Muscle of arm (tissue), 14 donors: ENCODE measurements at places on chromosomes 2 and 18.

- no peak for DNase-seq
Observed at GRCh38 chr2:173914055-173914927, 50.9 kb downstream of the SP3 start.

DNA sequence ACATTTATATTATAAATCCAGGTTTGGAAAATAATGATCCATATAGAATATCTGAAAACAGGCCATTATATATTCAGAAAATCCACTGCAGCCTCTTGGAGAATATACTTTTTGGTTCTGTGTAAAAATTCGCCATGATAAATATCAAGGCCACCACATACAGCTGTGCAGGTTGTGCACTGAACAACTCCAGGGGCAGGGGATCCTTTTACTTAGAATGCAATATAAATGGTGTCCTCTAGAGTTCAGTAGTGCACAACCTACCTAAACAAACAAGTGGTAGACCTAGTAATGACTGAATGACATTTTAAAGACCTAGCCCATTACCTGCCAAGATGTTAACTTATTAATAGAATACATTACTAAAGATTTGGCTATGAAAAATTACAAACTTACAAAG is 22.4 kb downstream of the MOGAT1 start:
- DNase-seq, result no peak

- DNase-seq, result no peak
Observed at GRCh38 chr18:23331091-23331920, 121.8 kb upstream of the RIOK3 start.

DNA sequence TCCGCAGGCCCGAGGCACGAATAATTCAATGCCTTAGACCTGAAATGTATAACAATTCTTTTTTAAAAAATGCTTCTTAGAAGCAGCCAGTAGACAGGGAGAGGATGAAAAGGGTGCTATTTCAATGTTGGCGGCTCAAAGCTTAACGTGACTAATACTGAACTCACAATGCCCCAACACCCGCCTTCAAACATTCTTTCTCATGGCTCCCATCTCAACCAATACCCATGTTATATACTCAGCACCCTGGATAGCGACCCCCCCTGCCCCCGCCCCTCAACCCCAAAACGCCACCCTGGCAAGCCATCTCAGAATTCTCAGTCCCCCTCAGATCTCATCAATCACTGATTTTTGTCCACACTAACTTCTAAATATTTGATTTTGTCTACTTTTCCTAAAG is 4.4 kb downstream of the FBXO41 start:
- no peak for DNase-seq

DNA sequence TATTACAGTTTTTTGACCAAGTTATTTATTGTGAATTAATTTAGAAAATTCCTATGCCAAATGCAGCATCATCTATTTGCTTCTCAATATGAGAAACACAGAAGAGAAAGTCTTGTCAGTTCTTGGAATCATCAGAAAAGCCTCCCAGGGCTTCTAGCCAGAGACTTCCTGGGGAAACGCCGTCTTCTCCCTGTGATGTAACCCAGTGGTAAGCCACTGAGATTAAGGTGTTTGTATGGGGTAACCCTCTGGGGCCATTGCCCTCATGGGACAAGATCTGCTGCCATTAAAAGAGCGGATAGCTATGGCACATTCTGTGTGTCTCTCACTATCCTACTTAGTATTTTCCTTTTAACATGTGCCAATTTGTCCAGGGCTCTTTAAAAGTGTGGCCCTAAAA is 28.0 kb downstream of the ANKRD29 start:
- no peak for DNase-seq

DNA sequence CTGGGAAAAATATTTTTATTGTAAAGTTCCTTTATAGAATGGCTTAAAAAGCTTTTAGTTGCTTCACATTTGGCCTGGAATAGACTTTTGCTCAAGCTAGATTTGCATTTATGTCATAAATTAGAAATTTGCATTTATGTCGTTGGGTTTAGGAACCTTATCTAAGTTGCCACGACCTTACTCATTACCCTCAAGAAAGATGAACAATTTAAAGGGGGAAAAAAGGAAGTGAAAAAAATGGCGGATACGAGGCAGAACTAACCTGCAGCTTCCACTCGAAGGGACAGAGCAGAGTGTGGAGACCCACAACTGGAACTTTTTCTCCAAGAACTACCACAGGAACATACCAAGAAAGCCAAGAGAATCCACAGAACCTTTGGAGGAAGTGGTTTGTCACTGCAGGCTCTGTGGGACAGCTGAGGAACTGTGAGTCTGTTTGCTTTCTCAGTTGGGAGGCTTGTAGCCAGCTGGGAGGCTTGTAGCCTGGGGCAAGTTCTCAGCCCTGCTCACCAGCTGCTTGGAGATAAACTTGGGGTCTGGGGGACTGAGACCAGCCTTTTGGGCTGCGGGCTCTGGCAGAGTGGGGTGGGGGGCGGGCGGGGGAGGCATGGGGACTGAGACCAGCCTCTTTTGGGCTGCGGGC is 349.9 kb upstream of the MEIS1 start:
- no peak for DNase-seq

DNA sequence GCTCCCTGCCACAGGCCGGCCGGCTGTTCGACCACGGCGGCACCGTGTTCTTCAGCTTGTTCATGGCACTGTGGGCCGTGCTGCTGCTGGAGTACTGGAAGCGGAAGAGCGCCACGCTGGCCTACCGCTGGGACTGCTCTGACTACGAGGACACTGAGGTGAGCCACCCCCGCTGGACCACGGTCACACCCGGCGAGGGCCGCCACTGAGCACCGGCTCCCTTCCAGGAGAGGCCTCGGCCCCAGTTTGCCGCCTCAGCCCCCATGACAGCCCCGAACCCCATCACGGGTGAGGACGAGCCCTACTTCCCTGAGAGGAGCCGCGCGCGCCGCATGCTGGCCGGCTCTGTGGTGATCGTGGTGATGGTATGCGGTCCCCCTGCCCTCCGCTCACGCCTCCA is 20.8 kb downstream of the ANO7 start:
- no peak for DNase-seq

- DNase-seq, result no peak
Observed at GRCh38 chr2:42239811-42240210, 70.7 kb downstream of the EML4 start.

DNA sequence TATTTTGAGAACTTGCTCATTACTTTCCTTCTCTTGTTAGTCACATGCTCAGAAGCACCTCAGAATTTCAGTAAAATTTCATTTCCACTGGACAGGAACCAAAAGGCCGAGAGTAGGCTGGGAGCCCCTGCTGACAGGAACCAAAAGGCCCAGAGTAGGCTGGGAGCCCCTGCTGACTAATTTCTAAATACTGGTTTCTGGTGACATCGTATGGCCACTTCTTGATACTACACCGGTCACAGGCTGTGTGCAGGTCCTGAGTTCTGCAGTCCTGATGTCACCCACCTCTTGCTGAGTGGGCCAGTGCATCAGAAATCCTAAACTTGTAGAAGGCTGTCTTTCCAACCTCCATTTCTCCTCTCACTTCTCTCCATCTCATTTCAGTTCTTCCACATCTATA is 17.7 kb upstream of the EN1 start:
- DNase-seq, result no peak

DNA sequence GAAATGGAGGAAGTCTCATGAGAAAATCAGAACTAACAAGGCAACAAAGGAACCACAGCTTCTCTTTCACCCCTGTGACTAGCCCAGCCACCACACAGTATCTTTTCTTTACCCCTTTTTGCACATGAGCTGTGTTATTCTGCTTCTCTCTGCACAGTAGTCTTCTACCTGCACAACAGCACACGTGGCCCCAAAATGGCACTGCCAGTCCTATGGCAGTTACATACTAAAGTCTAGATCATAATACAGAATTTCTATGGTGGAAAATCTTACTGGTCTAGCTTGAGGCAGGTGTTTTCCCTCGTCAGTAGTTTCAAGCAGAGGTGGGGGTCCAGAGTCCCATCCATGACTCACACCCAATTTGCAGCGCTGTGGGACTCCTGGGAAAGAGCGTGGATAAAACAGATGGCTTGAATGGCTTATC is 177.7 kb downstream of the DIS3L2 start:
- no peak for DNase-seq

DNA sequence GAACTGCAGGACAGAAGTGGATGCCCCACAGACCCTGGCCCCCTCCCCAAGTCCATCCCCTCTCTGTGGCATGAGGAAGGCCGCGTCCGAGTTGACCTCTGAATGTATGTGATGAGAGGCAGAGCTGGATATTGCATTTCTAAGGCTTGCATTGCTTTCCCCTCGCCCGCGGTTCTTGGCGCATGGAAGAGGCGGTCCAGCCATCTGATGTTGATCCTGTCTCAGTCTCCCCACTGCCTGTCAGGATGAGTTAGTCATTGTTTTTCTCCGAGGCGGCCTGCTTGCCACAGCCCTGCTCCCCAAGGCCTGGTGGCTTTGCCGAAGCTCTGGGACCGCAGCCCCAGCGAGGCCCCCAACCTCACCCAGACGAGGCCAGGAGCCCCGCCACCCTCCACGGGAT is 88.6 kb downstream of the SMAD7 start:
- no peak for DNase-seq

- no peak for DNase-seq
Observed at GRCh38 chr2:165905269-165905668, 48.3 kb downstream of the TTC21B start.

DNA sequence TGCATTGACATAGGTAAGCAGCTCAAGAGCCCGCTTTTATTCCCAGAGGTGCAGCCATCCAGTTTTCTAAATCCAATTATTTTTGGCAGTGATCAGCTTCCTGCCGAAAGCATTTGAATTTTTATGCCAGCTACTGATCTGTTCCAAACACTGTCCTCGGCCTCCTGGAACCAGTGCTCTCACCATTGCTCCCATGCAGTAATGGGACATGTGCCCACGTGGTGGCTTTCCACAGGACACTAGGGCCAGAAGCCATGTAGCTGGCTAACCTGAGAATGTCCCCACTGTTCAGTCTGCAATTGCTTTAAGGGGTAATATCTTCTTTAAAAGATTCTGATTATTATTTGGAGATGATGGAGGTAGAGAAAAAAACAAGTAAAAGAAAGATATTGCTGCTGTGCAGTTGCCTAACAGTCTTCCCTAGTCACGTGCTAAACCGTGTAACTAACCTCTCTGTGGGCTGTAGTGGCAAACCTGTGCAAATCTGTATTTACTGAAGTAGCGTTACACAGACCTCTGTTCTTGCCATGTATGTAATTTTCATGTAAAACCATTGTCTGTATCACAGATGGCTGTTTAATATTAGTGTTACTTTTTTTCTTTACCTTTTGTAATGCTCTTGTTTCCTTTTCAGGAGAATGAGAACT is 13.0 kb downstream of the GRHL1 start:
- DNase-seq, result no peak

DNA sequence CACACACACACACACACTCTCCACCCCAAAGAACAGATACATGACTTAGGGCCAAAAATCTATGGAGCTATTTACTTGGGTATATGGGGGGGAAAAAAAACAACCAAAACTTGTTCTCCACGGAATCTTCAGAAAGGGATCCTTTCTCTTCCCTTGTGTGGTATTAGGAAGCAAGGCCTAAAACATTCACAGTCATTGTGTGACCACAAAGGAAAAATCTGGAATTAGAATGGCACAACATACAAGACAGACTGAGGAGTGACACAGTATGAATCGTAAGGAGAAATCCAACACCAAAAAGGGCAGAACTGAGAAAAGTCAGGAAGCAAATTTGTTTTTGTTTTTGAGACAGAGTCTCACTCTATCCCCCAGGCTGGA is 70.3 kb downstream of the ASXL2 start:
- no peak for DNase-seq

DNA sequence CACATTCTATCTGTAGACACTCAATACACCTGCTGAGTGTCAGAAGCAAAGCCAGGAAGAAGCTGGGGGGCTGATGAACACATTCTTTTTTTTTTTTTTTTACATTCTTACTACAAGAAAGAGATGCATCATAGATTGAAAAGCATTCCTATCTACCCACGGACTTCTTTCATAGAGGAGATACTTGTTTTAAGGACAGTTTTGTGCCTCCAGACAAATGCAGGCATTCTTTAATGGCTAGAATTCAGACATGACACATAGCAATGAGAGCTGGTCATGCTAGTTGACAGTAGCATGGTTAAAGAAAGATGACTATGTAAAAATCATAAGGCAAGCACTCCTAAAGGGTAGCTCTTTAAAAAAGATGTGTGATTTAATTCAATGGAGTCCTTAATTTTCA is 110.2 kb downstream of the EPHA4 start:
- no peak for DNase-seq

- DNase-seq, result no peak
Observed at GRCh38 chr2:224147174-224147573, 108.1 kb upstream of the SERPINE2 start.

GRCh38 chr2:9852881-9853280 is 9.6 kb downstream of the TAF1B start:
- no peak for DNase-seq

DNA sequence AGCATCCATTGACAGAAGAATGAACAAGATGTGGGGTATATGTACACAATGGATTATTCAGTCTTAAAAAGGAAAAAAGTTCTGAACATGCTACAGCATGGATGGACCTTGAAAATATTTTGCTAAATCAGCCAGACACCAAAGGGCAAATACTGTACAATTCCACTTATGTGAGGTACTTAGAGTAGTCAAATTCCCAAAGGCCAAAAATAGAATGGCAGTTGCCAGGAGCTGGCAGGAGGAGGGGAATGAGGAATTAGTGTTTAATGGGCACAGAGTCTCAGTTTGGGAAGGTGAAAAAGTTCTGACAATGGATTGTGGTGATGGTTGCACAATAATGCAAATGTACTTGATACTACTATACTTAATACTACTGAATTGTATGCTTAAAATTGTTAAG is 193.2 kb downstream of the MBD2 start:
- no peak for DNase-seq

GRCh38 chr2:196604196-196604595 is 35.3 kb upstream of the CCDC150 start:
- DNase-seq, result no peak

GRCh38 chr2:228559774-228560415 is 378.4 kb upstream of the SPHKAP start:
- DNase-seq, result no peak

DNA sequence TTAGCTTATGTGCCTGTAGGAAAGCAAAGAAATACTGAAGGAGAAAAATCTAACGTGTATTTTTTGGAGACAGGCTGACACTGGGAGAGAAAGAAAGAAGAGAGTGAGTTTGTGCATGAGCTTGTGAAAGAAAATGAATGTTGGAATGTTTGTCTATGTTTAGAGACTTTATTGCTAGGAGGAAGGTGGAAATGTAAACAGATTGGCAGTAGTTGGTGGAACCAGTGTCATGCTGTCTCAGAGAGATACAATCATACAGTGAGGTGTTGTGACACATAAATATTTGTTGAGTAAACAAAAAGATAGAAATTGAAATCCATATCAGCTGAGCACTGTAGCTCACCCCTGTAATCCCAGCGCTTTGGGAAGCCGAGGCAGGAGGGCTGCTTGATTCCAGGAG is 222.2 kb upstream of the MEIS1 start:
- no peak for DNase-seq

- no peak for DNase-seq
Observed at GRCh38 chr2:160432633-160433032, 61.0 kb downstream of the RBMS1 start.

GRCh38 chr18:59915606-59916005 is 15.8 kb downstream of the PMAIP1 start:
- no peak for DNase-seq
